ENCODE measurements at places on chromosomes 1 and 21.
A peak's percentile ranks its signal among the peaks of the same experiment; 100 is the strongest.

GRCh38 chr1:67052741-67053534 lies 1.0 kb downstream of the SLC35D1 start:
- no peak for DNase-seq

DNA sequence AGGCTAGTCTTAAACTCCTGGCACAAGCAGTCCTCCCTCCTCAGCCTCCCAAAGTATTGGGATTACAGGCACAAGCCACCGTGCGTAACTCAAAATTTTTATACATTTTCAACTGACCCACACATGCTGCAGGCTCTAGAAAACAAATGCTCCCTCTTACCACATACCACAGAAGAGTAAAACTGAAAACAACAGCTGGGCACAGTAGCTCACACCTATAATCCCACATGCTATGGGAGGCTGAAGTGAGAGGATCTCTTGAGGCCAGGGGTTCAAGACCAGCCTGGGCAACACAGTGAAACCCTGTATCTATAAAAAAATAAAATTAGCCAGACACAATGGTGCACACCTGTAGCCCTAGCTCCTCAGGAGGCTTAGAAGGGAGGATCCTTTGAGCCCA lies 56.7 kb downstream of the AKT3 start:
- DNase-seq, result no peak

DNA sequence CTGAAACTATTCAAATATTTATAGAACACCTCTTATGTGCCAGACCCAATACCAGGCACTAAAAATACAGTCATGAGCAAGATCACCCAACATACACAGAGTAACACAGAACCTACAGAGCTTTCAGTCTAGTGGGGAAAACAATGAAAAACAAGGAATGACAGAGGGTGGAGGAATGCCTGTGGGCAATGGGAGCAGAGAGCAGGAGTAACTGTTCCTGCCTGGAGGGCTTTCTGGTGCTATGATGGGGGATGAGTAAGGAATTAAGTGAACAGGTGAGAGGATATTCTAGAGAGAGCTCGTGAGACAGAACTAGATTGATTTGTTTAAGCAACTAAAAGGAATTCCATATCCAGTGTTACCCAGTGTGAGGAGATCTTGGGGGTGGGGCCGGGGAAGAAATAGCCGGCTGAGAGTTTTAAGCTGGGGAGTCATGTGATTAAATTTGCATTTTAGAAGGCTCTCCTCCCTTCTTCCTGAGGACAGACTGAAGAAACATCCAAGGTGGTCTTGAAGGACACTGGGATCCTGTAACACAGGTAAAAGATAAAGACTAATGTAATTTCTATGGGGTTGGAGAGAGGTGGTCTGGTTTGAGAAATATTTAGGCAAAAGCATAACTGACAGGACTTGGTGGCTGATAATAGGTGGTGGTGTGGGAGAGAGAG lies 2.1 kb upstream of the CD53 start:
- no peak for DNase-seq

- no peak for DNase-seq
Measured at GRCh38 chr1:218139761-218140160, 145.3 kb upstream of the RRP15 start.

- no peak for DNase-seq
Measured at GRCh38 chr1:29592731-29593130, 356.4 kb downstream of the PTPRU start.

- DNase-seq, result no peak
Measured at GRCh38 chr1:79353224-79353623, 346.7 kb upstream of the ADGRL4 start.

- no peak for DNase-seq
Measured at GRCh38 chr1:214934045-214934444, 148.5 kb upstream of the KCNK2 start.

GRCh38 chr1:173410794-173411236 lies 66.3 kb upstream of the PRDX6 start:
- DNase-seq, result no peak

- no peak for DNase-seq
Measured at GRCh38 chr1:220726634-220727033, 21.5 kb upstream of the MTARC2 start.

DNA sequence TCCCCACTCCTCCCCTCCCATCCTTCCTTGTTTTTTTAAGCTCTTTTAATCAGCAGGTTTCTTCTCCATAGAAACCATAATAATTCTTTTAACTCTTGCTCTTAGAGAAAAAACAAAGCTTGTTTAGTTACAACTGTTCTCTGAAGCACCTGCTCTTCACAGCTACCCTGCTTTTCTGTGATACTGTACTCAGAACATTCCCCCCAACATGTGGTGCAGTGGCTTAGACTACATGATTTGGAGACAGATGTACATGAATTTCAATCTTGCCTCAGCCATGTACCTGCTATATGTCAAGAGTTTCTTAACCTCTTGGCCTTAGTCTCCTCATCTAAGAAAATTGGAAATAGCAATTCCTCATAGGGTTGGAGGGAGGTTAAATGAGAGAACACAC lies 33.5 kb downstream of the LAMC2 start:
- no peak for DNase-seq

DNA sequence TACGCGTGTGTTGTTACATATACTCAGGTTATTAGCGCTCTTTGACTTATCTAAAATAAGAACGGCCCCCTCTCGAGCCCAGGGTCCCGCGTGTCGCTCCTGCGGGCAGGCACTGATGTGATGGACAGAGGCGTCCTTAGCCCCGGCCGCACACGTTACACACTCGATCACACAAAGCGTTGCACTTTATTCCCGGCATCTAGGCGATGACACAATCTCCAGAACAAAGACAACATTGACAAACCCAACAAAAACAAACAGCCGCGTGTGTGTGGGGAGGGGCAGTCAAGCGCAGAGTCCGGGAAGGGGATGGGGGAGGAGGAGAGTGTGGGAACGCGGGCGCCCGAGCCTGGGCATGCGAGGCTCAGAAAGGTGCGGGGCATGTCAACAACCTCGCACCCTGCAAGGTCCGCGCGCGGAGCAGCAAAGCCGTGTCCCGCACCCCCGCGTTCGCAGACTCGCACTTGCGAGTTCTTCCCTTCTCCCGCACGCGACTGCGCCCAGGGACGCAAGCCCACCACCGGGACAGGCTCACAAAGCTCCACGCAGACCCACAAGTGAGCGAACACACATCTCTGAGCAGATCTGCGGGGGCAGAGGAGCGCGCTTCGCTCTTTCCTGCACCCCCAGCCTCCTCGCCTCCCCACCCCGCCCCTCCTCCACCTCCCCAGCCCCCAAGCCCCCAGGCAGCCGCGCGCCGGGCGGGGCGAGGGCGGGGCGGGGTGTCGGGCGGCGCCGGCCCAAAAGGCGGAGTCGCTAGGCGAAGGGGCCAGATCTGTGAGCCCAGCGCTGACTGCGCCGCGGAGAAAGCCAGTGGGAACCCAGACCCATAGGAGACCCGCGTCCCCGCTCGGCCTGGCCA lies at the start of gene EFNA1:
TSS of gene EFNA1 (plus strand) at position 772 of the 862 bp plus-strand sequence. CDS start 102 bp downstream, outside the sequence.
- DNase-seq, result peak; percentile 63

DNA sequence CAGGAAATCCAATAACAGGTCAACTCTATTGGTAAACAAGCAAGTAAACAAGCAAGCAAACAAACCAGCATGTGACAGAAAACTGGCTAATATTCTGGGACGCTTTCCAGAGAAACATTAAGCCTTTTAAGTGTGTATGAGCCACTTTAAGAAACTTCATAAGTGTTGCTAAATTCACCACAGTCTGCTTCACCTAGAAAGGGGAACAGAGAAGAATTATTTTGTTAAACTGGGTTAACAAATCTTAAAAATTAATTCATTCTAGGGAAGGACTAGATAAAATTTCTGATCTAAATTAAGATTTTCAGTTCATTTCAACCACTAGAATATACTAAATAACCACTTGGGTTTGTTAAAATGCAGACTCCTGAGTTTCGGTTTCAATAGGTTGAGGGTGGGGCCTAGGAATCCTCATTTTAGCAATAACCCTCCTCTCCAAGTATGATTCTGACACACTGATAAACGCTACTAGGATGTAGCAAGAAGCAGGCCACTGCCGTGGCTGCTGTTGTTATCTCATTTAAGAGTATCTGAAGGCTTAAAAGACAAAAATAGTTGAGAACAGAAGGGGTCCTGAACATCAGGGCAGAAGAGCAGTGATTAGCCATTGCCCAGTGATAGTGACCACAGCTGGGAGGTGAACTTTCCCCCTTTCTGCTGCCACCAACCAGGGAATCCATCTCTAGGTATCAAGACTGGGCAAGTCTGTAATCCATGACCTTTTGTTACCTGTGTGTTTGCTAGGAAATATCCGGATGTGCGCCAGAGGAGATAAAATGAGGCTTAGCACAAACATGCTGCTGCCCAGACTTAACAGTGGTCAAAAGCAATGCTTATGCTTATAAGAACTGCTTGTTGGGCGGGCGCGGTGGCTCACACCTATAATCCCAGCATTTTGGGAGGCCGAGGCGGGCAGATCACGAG lies 11.2 kb downstream of the CREG1 start:
- DNase-seq, result no peak

DNA sequence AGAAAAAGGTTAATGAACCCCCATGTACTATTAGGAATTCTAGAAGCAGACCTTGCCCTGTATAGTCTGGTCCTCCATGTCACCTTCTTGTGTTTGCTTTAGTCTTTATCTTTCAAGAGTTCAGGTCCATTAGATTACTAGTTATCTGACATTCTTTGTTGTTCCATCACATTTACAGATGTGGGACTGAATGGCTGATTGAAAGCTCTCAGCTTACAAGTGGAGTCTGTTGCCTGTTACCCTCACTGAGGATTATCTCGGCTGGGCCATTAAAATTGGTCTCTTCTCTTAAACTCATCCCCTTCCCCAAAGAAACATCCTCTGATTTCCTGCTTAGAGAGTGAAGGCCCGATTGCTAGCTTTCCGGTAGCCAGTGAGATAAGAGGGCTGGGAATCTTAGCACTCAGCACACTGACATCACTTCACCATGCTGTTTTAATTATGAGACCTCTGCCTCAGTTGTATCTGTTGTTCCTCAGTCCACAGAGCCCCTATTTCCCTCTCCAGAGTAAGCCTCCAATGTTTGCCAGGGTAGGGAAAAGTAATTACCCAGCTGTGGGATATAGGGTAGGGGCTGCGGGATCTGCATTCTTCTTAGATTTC lies 76.8 kb downstream of the LPGAT1 start:
- DNase-seq, result no peak

GRCh38 chr1:80987106-80987505 lies 813.6 kb upstream of the ADGRL2 start:
- no peak for DNase-seq

GRCh38 chr1:171814692-171815091 lies 26.6 kb upstream of the DNM3 start:
- DNase-seq, result no peak

GRCh38 chr1:35432231-35432630 lies 125.0 kb downstream of the KIAA0319L start:
- DNase-seq, result no peak

- DNase-seq, result no peak
Measured at GRCh38 chr1:33170351-33171274, 11.2 kb downstream of the TRIM62 start.

GRCh38 chr1:165840423-165840822 lies 13.0 kb downstream of the UCK2 start:
- DNase-seq, result no peak

DNA sequence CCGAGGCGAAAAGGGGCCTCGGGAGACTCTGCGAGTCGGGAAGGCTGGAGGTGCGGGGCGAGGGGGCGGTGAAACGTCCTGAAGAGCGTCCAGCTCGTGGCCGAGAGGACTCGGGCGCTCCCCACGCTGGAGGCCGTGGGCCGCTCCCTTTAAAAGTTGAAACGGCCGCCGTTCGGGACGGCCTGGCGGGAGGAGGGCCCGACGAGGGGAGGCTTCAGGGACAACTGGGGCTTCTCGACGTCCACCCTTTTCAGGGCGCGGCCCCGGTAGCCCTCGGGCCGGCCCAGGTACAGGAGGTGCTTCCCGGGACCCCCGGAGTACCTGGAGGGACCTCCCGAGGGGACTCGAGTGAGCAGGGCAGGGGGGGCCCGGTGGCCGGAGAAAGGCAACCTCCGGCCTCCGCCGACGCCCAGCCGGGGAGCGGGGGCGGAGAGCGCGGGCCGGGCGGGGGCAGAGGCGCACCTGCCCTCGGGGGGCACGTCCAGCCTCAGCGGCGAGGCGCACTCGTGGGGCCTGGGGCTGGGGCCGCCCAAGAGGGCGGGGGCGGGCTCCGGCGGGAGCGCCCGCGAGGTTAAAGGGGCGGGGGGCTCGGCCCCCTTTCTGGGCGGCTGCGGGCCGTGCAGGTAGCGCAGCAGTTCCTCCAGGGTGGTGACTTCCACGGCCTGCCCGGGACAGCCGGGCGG lies 14.0 kb downstream of the SEMA6C start:
- no peak for DNase-seq

DNA sequence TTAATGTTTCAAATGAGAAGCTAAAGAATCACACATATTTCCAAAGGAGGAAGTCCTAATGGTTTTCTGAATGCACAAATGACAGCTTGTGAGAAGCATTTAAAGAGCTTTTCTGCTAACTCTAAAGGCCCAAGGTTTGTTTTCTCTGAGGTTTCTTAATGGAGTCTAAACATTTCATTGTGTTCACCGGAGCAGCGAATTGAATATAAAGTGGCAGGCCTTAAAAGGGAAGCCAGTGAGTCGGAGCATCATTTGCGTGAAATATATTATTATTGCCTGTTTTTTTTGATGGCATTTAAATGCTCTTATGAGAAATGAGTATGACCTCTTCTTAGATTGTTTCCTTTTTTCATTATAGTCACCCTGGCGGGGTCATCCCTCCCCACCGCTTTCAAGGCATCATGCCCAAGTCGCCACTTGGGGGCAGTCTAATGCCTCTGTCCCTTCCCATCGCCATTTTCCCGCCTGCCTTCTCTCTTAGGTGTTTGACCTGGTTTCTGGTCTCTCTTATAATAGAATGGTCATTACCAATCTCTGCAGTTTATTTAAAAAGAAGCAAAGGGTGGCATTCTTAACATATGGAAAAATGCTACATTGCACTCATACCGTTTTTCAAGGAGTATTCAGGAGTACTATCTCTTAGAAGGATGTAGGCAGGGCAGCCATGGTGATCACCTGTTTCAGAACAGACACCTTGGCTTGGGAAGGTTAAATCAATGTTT lies 25.3 kb upstream of the OVAAL start:
- DNase-seq, result peak; percentile 30

DNA sequence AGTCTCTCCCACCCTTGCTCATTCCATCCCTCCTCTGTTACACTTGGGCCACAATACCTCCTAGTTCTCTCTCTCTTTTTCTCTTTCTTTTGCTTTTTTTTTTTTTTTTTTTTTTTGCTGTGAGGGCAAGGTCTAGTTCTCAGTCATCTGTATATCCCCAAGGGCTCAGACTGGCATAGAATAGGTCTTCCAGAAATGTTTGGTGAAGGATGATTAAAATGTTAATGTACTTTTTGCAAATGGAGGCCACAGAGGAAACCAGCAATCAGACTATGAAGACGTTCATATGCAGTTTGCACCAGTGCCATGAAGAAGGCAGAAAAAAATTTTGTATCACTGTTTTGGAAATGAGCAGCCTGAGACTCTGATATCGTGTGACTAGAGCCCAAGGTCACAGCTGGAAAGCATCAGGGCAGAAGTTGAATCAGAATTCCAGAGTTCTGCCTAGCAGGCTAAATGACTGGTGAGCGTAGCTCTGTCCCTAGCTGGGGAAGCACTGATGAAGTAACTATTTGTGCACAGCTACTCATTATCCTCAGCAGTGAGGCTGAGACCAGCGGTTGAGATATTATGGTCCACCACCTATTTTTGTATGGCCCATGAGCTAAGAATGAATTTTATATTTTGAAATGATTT lies 186.5 kb downstream of the TGFBR3 start:
- DNase-seq, result no peak
